Frontal cortex (tissue), 4 donors: ENCODE measurements at places on chromosomes 3 and 15. TPM values are rescaled to one million over a fixed set of nuclear protein-coding genes. Genes with fewer than 3 reads are reported as not detected.

- no peak for DNase-seq
Observed at GRCh38 chr3:13932578-13933295, 52.9 kb upstream of the WNT7A start.

The IQCB1 gene
- total RNA-seq: 27.7 TPM

The SCN5A gene
- 1.2 TPM for total RNA-seq

DNA sequence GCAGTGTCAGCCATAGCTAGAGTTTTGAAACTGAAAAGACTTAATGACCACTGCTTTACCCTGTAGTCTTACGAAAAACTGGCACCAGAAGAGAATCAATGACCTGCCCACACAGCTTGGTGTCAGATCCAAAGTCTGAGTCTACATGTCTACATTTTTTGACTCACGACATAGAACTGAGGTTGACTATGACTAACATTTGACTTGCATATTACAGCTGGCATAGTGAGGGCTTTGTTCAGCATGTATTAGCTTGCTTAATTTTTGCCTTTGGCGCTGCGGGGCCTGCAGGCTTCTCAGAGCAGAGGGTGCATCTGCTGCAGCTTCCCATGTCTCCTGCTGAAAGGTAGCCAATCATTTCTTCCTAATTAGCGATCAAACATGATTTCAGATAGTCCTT, 167.0 kb downstream of the EBLN2 start:
- no peak for DNase-seq

DNA sequence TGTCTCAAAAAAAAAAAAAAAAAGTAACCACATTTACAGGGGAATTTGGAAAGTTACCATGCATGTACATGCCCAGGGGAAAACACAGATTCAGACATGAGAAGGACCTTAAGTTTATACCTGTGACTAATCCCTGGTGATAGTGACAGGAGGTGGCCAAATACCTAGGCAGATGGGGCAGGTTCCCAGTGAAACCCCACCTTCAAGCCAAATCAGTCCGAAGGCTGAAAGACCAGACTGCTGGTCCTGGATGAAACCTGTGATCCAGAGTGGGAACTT, 15.8 kb downstream of the SPCS1 start:
- no peak for DNase-seq

The SENP8 gene
- total RNA-seq: 6.1 TPM

GRCh38 chr3:134869153-134869726, 74.2 kb downstream of the EPHB1 start:
- DNase-seq: no peak

DNA sequence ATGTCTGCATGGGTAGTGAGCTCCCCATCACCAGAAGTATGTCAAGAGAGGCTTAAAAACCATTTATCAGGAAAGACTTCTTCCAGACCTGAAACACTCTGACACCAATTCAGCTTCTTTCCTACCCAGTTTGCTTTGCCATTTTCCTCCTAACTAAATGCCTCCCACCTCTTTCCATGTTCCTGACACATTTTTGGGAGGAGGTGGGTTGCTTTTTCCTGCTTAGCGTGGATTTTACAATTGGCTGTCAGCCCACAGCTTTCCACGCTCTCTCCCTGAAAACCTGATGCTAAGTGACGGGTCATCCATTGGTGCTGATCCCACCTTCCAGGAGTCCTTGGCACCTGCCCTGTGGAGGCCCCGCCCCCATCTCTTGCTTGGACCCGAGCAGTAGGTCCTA, 264.9 kb upstream of the ST8SIA2 start:
- no peak for DNase-seq

- DNase-seq: no peak
Observed at GRCh38 chr3:192804502-192804901, 77.2 kb upstream of the FGF12 start.

DNA sequence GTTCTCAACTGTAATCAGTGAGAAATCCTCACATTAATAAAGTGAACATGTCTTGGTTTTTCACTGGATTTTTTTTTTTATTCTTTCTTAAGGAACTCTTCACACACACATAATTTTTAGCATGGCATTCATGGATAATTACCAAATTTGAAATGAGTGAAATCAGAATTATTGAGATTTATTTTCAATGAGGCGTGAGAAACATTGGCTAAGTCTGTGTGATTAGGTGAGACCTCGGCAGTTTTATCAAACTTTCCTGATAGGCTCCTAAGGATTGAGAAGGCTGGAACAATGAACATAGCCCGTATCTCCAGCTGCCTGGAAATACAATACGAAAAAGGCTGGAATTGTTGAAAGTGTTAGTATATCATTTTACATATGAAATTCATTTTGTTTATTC, 35.5 kb downstream of the MDFIC2 start:
- DNase-seq: no peak

- no peak for DNase-seq
Observed at GRCh38 chr3:66673293-66673692, 172.5 kb upstream of the LRIG1 start.

DNA sequence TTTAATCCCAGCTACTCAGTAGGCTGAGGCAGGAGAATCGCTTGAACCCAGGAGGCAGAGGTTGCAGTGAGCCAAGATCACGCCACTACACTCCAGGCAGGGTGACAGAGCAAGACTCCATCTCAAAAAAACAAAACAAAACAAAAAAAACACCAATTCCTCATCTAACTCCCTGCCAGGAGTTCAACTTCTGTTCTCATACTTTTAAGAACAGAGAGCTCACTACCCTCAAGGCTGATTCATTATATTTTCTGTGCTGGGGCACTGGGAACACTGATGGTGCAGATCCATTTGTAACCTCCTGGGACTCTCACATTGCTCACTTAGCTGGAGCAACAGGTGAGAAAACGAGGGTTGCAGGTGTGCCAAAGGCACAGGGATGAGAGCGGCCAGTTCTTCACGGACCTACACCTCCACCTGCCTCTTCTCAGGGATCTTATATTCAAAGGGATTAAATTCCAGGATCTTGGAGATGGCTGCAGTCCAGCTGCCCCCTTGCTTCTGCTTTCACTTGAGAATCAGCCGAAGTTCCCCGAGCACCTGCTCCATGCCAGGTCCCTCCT, 12.3 kb upstream of the CSK start:
- DNase-seq: no peak

- no peak for DNase-seq
Observed at GRCh38 chr3:17340261-17340660, 402.2 kb downstream of the TBC1D5 start.

The CNTN3 gene
- 50.1 TPM for total RNA-seq

The CD200 gene
- 49.7 TPM for total RNA-seq

- DNase-seq: no peak
Observed at GRCh38 chr3:126983653-126984390, 907 bp downstream of the PLXNA1 start.

The GABRG3 gene
- total RNA-seq: 24.1 TPM

DNA sequence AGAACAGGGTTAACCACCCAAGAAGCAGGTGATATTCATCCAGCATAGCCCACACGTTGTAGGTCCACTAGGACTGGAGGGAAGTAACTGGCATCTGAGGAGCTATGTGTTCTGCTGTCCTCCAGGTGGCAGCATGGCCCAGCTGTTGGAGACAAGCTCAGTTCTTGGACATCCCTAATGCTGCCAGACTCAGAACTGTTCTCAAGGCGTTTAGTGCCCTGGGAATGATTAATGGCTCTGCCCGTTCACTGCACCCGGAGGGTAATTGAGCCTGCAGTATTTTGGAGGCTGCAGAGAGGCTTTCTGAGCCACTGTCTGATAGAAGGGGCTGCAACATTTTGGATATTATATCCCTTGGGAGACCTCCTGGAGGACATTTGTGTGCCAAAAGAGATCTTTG, 521.3 kb upstream of the SEMA6D start:
- DNase-seq: no peak

The GOLGA6L7 gene
- not detected for total RNA-seq

DNA sequence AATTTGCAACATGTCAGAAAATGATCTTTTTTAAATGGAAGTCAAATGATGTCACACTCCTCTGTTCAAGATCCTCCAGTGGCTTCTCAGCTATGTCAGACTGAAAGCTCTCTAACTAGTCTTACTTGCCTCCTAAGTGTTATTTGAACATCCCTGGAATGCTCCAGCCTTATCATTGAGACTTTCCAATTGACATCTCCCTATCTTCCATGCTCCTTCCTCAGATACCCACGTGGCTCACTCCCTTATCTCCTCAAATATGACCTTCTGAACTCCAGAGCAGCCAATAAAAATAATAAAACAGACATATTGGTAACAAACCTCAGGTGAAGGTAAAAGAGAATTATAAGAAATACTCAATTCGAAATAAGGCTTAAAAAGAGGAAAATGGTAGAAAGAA, 25.5 kb upstream of the AADAC start:
- DNase-seq: no peak

DNA sequence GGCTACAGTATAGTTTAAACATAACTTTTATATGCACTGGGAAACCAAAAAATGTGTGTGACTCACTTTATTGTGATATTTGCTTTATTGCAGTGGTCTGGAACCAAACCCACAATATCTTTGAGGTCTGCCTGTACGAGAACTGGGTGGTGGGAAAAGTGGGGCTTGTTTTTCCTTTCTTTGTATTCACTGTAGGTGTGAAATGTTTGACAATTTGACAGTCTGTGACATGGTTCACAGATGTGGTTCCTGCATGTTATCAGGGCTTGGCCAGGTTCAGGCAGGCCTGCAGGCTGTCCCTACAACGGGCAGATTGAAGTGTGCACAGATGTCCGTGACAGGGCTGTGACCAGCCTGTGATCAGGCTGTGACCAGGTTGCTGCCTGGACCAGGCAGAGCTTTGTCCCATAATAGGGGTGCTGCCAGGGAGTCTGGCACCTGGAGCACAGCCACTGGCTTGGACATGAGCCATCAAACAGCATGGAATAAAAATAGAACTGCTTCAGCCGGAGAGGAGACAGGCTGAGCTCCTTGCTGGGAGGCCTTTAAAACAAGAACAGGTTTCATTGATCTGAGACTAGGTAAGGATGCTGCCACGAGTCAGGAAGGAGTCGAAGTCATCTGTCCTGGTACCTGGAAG, 61.0 kb downstream of the KLF13 start:
- peak; percentile 17 for DNase-seq

GRCh38 chr3:72145506-72146380, 360.8 kb upstream of the PROK2 start:
- peak; percentile 33 for DNase-seq

- DNase-seq: no peak
Observed at GRCh38 chr15:70947351-70948335, 55.0 kb downstream of the LRRC49 start.

GRCh38 chr3:152113992-152114651, 154.6 kb upstream of the MBNL1 start:
- no peak for DNase-seq

DNA sequence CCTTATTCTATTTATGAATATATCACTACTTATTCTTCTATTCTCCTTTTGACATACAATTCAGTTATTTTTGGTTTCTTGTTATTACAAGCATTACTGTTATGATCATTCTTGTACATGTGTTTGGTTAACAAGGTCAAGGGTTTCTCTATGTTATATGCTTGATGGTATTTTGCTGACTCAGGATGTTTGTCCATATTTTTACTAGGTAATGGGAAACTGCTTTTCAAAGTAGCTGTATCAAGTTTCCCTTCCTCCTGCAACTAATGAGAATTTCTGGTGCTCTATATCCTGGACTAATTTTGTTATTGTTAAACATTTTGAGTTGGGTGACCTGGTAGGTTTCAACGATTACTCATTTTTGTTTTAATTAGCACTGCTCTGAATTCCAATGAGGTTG, 841.0 kb downstream of the OTOL1 start:
- no peak for DNase-seq

DNA sequence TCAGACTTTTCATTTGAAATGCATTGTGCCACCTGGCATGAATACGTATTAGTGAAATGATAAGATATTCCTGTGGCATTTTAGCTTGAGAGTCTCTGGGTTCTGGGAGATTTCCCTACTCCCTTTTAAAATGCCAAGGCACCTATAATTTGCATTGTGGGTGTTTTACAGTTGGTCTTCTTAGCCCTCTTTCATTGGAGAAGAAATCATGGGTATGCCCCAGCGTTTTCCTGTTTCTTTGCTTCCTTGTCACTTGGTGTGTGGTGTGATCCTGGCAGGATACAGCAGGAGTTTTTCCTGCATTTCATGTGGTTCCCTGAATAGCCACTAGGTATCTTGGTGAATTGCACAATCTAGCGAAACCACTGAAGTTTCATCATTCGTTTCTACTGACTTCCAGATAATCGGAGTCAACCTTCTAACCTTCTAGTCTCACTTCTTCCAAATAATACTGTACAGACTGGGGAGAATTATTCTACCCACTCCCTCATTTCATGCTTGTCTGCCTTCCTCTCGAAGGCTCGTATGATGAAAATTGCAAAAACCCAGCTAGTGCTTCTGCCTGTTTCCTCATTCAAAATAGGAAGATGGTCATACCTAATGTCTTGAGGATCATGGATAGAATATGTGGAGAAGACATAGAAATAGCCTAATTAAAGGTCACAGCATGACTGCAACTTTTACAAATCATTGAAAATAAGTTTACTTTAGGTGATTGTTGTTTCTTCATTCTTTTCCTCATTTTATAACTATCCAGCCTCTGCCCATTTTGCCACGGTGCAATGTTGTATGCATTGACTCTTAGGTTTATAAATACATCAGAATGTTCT, 2.6 kb downstream of the BHLHE40 start:
- DNase-seq: no peak
